Trophoblast cell (in vitro differentiated cells and primary cell): ENCODE measurements at places on chromosomes 16 and 17.

DNA sequence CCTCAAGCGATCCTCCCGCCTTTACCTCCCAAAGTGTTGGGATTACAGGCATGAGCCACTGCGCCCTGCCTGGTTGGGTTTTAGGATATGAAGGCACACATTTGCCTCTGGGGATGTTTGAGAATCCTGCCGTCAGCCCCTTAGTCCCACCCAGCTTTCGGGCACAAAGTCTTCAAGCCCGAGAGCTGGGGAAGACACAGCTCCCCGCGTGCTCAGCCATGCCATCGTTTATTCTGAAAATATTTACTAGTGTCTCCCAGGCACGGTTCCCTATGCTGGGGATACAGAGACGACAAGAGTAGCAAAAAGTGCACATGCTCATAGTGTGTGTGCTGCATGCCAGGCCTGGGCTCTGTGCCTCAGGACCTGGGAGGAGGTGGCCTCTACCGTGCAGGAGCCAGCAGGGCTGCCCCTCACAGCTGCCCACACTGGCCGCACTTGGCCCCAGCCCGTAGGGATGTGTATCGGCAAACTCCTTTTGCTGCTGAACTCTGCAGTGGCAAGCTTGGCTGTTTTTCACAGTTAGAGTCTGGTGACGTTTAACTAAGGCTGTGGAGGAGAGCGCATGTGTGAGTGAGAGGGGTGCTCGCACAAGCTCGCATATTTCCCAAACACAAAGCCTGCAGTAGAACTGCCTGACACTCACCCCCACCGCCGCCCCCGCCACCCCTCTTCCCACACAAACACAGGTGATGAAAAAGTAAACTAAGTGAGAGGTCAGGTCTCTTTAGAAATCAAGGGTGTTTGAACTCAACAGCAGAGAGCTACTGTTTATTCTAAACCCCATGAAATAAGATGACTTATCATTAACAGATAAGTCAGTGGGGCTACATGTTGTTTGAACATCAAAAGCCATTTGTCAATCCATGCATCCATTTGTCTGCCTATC, 266.4 kb downstream of the MRTFB start:
- DNase-seq = no peak

GRCh38 chr16:79752396-79752795, 151.9 kb upstream of the MAF start:
- DNase-seq = no peak

DNA sequence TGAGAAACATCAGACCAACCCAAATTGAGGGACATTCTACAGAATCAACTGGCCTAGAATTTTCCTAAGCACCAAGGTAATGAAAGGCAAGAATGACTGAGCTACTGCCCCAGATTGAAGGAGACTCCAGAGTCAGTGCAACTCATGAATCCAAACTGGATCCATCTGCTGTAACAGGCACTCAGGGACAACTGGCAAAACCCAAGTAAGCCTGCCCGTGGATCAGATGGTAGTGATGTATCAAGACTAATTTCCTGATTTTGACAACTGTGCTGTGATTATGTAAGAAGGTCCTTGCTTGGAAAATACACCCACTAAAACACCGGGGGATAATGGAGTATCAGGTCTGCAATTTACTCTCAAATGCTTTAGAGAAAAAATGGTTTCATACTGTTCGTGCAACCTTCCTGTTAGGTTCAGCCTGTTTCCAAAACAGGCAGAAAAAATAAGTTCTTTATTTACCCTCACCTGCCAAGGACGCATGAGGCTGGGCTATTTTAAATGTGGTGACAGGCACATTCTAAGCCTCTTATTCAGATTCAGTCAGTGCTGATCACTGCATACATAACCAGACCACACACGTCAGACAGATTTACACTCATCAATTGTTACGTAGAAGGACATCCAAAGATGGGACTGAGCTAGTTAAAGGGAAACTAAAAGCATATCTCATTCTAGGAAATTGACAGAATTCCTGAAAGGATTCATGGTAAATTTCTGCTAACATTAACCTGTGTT, 7.0 kb downstream of the MBTPS1 start:
- no peak for DNase-seq

DNA sequence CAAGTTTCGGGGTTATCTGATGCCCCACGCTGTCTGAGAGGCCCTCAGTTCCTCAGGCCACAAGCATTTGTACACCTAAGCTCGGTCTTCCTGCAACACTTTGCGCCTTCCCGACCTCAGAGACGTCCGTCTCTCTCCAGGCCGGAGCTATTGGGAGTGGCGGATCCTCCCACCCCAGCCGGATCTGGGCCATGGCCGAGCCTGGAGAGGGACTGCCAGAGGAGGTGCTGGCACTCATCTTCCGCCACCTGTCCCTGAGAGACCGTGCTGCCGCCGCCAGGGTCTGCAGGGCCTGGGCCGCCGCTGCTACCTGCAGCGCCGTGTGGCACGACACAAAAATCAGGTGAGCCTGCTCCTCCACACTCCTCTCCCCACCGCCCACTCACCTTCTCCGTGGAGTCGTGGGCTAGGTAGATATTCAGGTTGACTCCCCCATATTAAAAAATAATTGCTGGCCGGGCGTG, 1.9 kb downstream of the FBXL8 start:
- no peak for DNase-seq

GRCh38 chr17:10620823-10621222, 36.3 kb downstream of the MYH3 start:
- DNase-seq = peak; percentile 22

GRCh38 chr16:4917117-4917516, 19.8 kb downstream of the PPL start:
- DNase-seq = no peak

DNA sequence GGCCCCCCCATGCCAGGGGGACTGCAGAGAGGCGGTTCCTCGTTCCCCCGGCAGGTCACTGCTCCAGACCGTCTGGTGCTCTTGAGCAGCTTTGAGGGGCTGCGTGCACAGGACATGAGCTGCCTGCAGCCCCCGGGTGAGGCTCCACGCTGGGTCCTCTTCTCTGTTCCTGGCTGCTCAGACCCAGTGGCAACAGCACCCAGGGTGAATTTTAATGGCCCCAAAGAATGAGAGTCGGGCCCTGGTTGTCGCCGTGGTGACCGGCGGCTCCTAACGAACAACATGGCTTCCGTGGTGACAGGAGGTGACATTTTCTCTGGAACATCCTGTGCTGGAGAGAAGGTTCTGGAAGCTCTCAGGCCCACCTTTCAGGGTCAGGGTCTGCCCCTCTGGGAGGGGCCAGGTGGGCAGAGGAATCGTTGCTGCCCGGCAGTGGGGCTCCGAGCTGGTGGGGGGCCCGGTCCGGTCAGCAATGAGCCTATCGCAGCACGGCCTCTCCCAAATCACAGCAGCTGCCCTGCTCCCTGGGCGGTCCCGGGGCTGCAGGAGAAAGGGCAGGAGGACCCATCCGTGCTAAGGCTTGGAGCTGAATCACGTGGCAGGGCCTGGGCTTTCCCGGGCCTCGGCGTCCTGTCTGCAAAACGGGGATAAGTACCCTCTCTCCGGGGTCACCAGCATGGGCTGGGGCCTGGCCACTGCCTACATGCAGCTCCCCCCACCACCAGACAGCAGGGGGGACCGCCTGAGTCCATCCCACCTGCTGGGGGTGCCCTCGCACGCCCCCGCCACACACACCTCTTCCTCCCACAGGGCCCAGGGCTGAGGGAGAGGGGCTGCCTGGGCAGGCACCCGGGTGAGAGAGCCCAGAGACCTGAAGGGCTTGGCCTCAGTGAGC, 3.4 kb upstream of the C1QTNF8 start:
- DNase-seq = no peak

- DNase-seq = no peak
These were observed 5.7 kb downstream of the ADGRG1 start for GRCh38 chr16:57634171-57634570.

DNA sequence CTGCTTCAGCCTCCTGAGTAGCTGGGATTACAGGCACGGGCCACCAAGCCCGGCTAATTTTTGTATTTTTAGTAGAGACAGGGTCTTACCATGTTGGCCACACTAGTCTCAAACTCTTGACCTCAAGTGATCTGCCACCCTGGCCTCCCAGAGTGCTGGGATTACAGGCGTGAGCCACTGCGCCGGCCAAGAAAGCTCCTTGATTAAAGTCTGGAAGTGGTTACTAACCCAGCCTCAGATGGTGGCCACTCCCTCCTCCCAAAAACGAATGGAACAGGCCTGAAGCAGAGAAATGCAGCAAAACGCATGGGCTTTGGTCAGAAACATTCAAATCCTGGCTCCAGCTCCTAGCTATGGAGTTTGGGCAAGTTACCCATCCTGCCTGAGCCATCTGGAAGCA, 11.3 kb downstream of the FKBP10 start:
- no peak for DNase-seq

- no peak for DNase-seq
These were observed 187.5 kb downstream of the TANC2 start for GRCh38 chr17:63153488-63153887.

DNA sequence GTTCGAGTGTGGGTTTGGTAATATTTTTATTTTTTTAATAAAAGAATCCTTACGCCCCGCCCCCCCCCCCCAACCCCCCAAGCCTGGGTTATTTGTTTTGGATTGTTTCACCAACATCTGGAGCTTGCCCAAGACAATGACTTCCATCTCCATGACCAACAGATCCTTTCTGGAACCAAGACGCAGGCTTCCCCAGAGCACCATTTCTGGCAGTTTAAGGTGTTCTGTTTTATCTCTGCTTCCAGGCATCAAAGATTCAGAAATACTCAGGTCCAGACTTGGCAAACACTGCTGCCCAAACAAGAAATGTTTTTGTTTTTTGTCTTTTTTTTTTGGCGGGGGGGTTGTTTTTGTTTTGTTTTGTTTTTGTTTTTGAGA, 56.1 kb downstream of the PLXDC1 start:
- DNase-seq = no peak

DNA sequence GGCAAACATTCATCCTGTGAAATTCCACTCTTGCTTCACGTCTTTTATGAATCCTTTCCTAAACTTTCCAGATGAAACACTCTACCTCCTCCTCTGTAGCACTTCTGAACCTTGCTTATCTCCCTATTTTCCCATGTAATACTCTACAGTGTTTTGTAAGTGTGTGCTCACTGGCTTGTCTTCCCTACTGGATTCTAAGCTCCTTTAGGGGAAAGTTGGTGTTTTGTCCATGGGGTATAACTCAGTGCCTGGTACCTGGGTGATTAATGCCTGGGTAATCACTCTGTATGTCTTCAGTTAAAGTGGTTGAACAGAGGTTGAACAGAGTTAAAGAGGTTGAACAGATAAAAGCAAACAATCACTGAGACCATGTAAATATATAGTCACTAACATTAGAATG, 3.8 kb upstream of the KAT7 start:
- DNase-seq = no peak

- no peak for DNase-seq
These were observed 2.6 kb downstream of the ATP2A3 start for GRCh38 chr17:3961564-3962047.

GRCh38 chr17:4837471-4838308, 4.5 kb downstream of the MINK1 start:
- no peak for DNase-seq

DNA sequence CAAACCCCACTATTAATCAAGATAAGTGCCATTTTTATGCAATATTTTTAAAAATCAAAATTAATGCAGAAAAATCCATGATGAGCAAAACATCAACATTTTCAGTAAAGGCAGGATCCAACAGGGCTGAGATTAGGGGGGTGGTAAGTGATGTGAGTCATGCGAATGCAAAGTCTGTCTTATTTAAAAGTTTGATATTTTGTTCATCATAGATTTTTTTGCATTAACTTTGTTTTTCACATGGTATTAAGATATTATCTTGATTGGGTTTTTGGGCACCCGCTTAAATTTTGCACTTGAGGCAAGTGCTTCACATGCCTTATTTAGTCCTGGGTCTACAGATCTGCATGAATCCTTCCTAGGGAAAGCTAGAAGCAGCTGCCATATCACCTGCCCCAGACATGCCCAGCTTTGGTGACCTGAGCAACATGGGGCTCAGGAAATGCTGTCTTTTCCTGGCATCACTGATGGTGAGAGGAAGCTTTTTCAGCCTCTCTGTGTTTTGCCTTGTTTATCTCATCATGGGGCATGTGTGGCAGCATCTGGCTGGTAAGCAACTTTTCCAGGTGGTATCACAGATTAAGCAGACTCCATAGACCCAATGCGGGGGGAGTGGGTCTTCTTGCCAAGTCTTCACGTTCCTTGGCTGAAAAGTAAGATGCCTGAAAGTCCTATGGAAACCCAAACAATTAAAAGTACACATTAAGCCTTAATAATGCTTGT, 57.6 kb upstream of the NFAT5 start:
- no peak for DNase-seq

DNA sequence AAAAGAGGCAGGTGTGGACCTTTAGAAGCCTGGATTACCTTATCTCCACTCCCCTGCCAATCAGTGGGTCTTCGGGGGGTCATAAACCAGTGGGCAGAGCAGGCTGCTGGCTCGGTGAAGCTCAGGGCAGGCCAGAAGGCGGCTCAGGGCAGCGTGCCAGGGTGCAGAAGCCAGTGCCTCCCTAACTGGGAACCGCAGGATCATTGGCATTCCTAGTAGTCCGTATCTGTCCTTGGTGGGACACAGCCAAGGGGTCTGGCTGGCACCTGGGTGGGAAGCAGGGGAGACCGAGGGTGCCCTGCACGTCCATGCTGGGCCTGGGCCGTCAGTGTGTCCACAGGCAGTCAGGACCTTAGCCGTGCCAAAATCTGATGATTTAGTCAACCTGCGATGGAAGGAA, 76.8 kb downstream of the SEC14L1 start:
- no peak for DNase-seq

- no peak for DNase-seq
These were observed 74.1 kb downstream of the NTN1 start for GRCh38 chr17:9095390-9095789.

DNA sequence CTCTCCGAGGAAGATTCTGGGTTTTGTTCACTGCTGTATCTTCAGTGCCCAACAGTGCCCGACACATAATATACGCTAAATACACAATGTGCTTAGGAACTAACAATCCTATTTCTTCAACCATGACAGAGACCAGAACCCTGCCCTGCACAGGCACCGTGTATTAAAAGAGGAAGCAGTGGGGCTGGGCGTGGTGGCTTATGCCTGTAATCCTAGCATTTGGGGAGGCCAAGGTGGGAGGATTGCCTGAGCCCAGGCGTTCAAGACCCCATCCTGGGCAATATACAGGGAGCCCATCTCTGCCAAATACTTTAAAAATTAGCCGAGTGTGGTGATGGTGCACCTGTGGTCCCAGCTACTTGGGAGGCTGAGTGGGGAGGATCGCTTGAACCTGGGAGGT, 19.3 kb downstream of the ARL2BP start:
- no peak for DNase-seq

DNA sequence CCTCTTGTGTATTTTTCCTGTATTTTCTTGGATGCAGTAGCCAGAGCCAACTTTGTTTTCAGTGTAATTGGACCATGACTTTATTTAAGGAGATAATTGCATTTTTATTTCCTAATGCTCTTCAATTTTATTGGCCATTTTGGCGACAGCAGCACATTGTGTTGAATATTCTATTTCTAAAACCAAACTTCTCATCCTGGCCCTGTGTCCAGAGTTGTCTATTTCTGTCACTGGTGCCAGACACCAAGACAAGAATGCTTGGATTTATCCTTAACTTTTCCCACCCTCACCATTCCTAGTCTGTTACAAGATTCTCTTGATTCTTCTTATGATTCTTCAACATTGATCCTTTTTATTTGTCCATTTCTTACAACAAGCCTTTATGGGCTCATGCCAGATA, 37.1 kb downstream of the ARHGAP44 start:
- DNase-seq = no peak
